ENCODE measurements at places on chromosomes 11 and 22. TPM values are rescaled to one million over a fixed set of nuclear protein-coding genes. Genes with fewer than 3 reads are reported as not detected.

- DNase-seq, result no peak
These were observed 86.8 kb upstream of the OR4B1 start for GRCh38 chr11:48129697-48130395.

GRCh38 chr11:35009191-35009943 is 92.9 kb downstream of the PDHX start:
- no peak for DNase-seq

- DNase-seq, result no peak
These were observed 2.3 kb downstream of the CSKMT start for GRCh38 chr11:62667460-62667859.

DNA sequence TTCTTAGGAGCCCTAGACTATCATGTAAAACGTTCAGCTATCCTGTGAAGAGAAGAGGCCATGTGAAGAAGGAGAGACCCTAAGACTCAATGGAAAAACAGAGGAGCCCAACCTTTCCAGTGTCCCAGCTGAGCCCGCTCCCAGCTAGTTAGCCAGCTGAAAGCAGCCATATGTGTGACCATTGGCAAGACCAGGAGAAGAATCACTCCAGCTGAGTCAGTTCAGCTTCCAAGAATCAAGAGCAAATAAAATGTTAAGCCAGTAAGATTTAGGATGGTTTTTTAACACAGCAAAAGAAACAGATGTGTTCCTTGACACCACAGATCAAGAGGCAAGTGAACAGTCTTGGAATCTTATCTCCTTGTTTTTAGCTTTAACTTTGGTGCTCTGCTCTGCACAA is 108.0 kb downstream of the CCDC81 start:
- no peak for DNase-seq

DNA sequence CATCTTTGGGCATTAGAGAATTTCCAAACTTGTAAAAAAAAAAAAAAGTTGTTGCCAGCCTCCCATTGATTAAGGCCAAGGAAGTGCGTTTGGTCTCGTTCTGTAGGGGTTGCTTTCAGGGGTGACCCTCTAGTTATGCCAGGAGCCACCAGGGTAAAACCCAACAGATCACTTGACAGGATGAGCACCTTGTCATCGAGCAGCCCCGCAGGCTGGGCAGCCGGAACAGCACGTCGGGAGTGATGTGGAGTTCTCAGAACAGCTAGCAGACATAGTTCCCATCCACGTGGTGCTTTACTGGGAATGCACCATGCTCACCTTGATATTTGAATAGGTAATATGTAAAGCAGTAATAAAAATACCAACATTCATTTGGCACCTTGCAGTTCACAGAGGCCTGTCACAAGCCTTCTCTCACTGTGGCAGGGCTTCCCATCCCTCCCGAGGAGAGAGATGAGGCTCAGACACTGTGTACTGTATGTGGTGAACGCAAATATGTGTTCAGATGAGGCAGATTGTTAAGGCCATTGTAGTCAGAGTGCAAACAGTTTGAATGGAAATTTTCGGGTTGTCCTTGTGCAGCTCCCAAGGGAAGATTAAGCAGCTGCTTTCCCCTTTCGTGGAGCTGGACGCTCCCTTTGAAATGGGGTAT is 70.9 kb upstream of the SORL1-AS1 start:
- no peak for DNase-seq

- DNase-seq, result no peak
These were observed 44.2 kb upstream of the MYH9 start for GRCh38 chr22:36431977-36432376.

- no peak for DNase-seq
These were observed 15.2 kb upstream of the EIF3D start for GRCh38 chr22:36544107-36544620.

DNA sequence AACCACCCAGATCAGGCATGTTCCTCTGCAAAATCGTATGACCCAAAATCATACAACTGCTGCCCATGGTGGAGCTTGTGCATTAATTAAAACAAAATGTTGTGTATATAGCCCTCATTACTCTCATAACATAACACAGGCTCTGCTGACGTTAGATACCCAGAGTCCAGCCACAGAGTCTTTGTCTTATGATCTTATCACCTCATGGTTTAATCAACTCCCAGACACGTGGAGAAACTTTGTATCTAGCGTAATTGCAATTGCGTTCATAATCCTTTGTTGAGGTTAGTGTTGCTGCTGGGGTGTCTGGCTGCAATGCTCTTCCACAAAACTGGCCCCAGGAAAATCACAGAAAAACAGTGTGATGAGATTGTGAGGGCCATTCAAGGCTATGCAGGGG is 5.0 kb upstream of the APOL1 start:
- DNase-seq, result no peak

- peak; percentile 86 for DNase-seq
These were observed 706 bp upstream of the SCYL1 start for GRCh38 chr11:65524014-65524740.

- DNase-seq, result no peak
These were observed 41.7 kb downstream of the KIAA1671 start for GRCh38 chr22:24994070-24994763.

DNA sequence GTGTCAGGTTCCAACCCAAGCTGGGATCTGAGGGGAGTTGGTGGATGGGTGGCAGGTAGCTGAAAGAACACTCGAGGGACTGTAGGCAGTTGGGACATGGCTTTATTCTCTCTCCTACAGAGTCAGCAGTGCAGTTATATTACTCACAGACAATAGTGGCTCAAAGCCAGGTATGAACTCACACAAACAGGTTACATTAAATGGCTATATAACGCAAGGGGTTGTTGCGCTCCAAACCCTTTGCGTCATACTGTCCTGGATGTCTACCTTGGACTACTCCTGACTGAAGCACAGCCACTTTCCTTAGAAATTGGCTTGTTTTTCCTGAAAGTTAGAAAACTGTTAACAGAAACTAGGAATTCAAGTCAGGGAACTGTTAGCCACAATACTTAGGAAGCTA is 66.4 kb upstream of the OR4B1 start:
- DNase-seq, result no peak

- DNase-seq, result no peak
These were observed 727.6 kb downstream of the METTL15 start for GRCh38 chr11:28835790-28836189.

GRCh38 chr22:46331496-46331895 is 4.0 kb upstream of the TRMU start:
- no peak for DNase-seq

- DNase-seq, result no peak
These were observed 561.0 kb downstream of the OPCML start for GRCh38 chr11:132971351-132971750.

GRCh38 chr11:102427068-102427467 is 25.5 kb downstream of the TMEM123 start:
- no peak for DNase-seq

PATE2 gene
- not detected for total RNA-seq

BTBD18 gene
- not detected for total RNA-seq

MMP8 gene
- total RNA-seq, result not detected

OR52J3 gene
- total RNA-seq, result not detected

CHRM1 gene
- total RNA-seq, result 0.36 TPM

OSBPL5 gene
- 28.1 TPM for total RNA-seq

TRIM5 gene
- total RNA-seq, result 11.7 TPM

PKDREJ gene
- total RNA-seq, result 0.14 TPM

ME3 gene
- 33.5 TPM for total RNA-seq
